NCI-H2107 (cell line): ENCODE measurements at places on chromosomes 5 and 9.
A peak's percentile ranks its signal among the peaks of the same experiment; 100 is the strongest.

DNA sequence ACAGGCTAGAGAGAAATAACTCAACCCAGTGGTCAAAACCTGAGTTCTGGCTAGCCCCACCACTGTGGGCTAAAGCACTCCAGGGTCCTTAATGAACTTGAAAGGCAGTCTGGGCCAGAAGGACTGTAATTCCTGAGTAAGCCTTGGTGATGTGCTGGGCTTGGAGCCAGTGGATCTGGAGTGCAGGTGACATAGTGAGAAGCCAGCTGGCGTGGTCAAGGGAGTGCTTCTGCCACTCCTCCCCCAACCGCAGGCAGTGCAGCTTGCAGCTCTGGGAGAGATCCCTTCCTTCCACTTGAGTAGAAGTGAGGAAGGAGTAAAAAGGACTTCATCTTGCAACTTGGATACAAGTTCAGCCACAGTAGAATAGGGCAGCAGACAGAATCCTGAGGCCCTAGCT is 424.0 kb downstream of the CDH18 start:
- no peak for DNase-seq

DNA sequence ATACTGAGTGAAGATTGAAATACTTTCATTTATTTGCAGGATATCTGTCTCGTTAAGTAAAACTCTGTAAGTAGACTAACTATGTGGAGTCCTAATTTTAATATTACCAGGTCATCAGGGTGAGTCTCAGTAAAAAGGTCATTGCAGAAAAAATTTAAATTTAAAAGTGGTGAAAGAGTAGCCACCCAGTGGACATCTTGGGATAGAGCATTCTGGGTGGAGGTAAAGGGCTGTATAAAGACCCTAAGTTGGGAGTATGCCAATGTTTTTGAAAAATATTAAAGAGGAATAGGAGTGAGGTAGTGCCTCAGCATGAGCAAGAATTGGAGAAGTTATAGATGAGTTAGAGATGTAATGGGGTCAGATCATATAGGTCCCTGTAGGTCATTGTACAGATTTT is 145.5 kb downstream of the HMHB1 start:
- DNase-seq: no peak

DNA sequence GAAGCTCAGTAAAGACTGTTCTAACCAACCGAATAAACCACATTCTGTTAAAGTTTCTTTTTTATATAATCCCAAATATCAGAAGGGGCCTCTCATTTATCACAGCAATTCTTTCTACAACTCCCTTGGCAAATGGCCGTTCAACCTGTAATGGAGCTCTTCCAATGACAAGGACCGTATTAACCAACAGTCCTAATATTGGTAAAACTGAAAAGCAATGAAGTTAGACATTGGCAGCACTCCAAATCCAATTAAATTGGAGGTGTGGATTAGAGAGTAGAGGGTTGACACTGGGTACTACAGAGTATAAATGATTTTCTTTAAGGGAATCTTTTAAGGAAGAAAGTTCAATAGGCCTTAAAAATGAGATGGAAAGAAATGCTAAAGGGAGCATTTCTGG is 842 bp downstream of the TMED7 start:
- DNase-seq: no peak

GRCh38 chr5:93892481-93892880 is 151.1 kb upstream of the POU5F2 start:
- DNase-seq: no peak

DNA sequence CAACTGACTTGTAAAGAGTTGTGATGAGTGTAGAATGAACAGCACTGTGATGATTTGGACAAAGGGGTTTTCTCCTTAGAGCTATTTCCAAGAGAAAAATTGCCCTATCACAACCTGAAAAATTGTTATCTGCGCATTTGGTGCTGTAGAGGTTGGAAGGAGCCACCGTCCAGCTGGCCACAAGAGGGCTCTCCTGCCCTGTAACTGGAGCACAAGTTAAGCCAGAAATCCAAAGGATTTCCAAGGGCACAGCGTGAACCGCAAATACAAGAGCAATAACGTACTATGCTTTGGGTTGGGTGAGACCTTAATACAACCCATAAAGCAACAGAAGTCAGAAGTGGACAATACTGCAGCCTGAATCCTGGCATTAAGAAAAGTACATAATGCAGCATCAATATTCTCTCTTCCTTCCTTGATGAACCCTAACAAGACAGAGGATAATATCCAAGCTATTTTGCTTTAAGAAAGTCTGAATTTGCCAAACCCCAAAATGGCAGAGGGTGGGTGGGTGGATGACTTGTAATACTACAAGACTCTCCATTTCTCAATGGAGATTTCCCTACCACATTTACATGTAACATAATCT is 56.8 kb upstream of the SMIM32 start:
- peak; percentile 20 for DNase-seq
